ENCODE measurements at places on chromosomes 2 and 18.

GRCh38 chr2:138942466-138942865 is 162.3 kb upstream of the NXPH2 start:
- DNase-seq, result no peak

GRCh38 chr2:391696-392095 is 103.8 kb upstream of the ALKAL2 start:
- DNase-seq, result no peak

DNA sequence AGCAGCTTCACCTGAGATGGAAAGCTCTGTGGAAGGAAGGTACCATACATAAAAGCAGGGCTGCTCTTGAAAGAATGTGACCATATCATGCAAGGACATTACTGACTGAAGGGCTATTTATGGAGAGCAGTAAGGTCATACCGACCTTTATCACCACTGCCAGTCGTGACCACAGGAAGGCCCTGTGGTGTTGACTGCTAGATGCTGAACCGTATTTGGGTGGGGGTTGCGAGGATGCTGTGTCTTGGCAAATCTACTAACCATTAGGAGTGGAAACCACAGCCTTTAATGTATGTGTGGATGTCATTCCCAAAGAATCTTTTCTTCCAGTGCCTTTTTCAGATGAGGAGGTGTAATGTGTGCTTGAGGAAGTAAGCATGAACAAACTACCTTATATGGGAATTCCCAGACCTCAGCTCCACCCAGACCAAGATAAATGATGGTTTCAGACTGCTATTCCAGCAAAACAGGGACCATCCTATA is 60.8 kb downstream of the LIMS1 start:
- no peak for DNase-seq

GRCh38 chr2:198499539-198499938 is 695.1 kb downstream of the PLCL1 start:
- DNase-seq, result no peak

DNA sequence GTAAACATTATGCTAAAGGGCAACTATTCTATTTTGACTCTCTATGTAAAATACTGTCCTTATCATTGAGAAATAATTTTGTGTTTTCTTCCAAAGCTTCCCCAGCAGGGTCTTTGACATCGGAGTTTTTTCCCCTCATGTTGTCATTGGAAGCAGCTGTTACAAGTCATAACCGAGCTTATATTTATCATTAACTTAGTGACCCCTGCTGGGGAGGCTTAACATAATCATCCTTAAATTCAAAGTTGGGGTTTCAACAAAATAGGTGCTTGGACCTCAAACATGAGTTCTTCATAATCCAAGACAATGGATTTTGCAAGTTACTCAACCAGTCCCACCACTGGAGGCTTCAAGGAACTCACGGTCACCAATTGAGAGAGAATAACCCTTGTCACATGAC is 330.9 kb downstream of the DCC start:
- DNase-seq, result no peak

GRCh38 chr18:2545155-2545554 is 26.1 kb downstream of the METTL4 start:
- no peak for DNase-seq

GRCh38 chr2:52929412-52929811 is 838.2 kb upstream of the CHAC2 start:
- DNase-seq, result no peak

DNA sequence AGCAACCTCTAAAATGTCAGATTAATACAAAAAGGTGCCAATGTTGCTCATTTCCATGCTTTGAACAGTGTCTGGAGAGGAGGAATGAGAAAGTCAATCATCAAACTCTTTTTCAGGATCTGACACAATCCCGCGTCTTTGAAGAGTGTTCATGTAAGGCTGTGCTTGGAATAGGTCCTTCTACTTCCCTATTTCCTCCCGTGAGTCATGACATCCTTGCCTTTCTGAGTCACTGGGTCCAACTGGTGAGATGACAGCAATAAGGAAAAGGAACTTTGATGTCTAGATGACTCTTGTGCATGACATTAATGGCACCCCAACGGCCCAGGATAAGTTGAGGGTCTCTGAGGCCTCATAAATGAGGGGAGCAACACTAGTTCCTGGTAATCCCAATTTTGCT is 109.0 kb upstream of the CELF4 start:
- no peak for DNase-seq

GRCh38 chr2:36060133-36060532 is 295.4 kb upstream of the CRIM1 start:
- DNase-seq, result no peak

GRCh38 chr18:617970-618504 is 21.2 kb downstream of the CLUL1 start:
- no peak for DNase-seq

DNA sequence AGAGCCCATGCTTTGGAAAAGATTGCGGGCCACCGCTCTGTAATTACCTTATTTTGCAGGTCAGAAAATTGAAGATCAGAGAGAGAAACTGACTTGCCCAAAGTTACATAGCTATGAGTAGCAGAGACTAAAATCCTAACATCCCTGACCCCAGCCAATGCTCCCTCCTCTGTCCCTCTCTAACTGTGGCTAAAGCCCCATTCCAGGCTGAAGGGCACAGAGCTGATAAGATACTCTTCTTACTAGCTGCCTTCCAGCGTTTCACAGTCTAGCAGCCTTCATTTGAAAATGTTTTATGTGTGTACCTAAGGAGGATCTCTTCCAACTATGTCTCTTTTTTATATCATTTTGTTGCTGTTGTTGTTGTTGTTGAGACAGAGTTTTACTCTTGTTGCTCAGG is 81.4 kb upstream of the LRATD1 start:
- no peak for DNase-seq

DNA sequence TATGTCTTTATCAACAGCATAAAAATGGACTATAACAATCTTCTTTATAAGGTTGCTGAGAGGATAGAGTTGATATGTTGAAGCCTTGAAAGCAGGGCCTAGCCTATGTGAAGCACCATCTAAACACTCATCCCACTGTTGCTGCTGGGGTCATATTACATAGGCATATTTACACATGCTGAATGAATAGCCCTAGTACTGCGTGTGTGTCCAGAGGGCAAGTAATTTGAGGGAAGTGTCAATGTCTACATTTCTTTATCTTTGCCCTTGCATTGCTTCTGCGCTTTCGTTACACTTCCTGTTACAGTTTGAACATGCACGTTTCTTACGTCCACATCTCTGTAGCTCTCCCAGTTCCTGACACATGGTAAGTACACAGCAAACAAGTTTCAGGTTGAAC is 280.3 kb upstream of the ATP5MC3 start:
- no peak for DNase-seq

DNA sequence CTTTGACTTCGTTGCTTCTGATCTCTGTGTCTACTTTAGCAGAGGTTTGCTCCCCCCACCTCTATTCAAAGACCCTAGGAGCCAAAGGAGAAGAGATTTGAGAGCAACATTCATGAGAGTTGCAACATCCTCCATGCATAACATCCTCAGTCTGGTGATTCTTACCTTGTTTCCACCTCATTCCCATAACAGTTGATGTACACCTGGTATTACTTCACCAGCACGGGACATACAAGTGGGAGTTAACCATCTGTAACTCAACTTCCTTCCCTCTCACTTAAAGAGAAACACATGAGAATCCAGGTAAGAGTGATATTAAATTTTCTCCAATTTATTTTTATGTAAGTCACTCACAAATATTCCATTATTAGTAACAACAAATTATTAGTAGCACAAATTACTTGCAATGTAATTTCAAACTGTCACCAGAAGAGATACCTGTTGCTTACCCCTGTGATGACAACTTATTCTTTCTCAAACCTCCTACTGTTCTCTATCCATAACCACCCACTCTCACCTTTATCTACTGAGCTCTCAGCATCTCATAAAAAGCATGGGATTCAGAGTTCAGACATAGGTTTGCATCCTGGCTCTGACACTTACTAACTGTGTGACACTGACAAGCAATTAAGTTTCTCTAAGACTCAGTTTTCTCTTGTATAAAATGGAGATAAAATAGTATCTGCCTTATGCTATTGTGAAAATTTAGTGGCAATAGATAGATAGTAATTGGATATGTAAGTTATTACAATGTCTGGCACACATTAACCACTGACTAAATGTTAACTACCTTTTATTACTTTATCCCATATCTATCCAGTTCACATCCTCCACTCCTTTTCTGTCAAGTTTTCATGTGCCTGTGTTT is 184.6 kb upstream of the SRD5A2 start:
- DNase-seq, result no peak

GRCh38 chr18:12460874-12461273 is 53.1 kb downstream of the PRELID3A start:
- DNase-seq, result no peak

- no peak for DNase-seq
Measured at GRCh38 chr2:197934261-197934933, 130.0 kb downstream of the PLCL1 start.

GRCh38 chr2:86338778-86339295 is 1.4 kb upstream of the REEP1 start:
- no peak for DNase-seq

DNA sequence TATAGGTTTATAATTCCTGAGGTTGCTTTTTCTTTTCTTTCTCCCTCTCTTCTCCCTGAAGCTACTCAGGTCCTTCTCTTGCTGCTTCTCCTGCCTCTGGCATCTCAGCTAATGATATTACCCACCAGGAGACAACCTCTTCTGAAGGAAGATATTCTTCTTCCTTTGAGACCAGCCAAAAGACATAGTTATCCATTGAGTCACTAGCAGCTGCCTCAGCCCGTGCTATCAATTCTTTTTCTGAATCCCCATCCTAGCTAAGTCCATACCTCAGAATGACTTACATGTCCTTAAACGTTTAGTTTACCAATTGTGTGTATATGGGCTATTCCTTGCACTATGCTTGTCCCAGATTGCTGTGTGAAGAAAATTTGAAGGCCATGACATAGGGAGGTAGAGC is 25.0 kb upstream of the RNF103 start:
- DNase-seq, result no peak

DNA sequence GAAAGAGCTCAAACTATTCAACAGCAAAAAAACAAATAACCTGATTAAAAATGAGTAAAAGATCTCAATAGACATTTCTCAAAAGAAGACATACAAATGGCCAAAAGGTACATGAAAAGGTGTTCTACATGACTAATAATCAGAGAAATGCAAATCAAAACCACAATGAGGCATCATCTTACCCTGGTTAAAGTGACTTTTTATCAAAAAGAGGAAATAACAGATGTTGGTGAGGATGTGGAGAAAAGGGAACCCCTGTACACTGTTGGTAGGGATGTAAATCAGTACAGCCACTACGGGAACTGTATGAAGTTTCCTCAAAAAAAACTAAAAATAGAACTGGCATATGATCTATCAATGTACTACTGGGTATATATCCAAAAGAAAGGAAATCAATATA is 39.8 kb upstream of the TMEM163 start:
- no peak for DNase-seq

DNA sequence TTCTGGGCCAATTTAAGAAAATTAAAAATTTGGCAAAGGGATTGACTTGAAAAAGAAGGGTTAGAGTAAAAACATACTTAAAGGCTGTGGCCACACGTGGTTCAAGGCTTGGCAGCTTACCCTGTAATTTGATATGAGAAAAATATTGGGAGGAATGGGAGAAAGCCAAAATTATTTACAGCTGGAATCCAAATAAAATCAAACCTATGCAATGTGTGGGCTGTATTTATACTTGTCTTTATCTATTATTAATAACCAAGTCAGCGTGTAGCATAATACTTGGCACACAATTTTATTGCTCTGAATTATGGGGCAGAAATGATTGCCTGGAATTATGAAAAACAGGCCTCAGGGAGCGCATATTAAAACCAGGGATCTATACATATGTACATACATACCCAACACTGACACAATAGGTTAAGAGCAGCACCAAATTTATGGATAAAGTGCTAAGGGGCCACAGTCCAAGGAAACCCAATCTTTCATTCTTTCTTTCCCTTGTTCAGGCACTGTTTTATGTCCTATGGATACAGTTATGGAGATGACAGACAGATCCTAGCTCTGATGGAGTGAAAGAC is 35.6 kb downstream of the FAM124B start:
- DNase-seq, result no peak

DNA sequence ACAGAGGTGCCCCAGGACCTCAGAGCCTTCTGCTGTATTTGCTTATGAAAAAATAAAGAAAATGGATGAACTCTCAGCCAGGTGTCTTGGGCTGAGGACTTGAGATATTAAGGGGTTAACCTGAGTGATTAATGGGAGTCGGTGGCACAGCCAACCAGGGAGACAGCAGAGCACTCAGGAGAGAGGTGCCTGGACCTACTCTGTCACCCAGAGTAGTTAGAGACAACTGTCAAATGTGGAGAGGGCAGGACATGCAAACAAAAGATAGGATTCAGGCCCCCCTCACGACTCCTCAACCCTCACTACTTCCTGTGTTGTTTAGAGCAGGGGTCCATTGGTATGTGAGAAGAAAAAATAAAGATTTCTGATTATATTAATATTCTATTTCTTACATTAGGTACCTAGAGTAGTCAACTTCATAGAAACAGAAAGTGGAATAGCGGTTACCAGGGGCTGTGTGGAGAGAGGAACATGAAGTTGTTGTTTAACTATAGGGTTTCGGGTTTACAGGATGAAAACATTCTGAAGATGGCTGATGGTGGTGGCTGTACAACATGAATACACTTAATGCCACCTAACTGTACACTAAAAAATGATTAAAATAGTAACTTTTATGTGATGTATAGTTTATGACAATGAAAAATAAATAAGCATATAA is 28.6 kb upstream of the CETN1 start:
- DNase-seq, result no peak

- no peak for DNase-seq
Measured at GRCh38 chr2:202031246-202031951, 2.3 kb upstream of the FZD7 start.

DNA sequence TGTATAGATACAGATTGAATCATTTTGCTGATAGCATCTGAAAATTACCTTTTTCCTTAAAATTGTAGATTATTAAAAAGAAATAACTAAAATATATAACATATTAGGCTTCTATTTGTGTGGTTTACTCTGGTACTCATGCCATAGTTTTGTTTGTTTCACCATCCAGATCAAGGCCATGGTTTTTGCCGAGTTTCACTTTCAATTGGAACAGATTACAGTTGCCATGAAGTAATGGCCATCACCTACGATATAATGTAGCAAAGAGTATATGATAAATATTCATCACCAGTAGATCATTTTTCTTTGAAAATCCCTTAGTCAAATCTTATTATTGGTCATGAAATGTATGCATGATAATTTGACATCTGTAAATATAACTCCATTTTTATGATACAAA is 11.9 kb upstream of the DNAH7 start:
- DNase-seq, result no peak

DNA sequence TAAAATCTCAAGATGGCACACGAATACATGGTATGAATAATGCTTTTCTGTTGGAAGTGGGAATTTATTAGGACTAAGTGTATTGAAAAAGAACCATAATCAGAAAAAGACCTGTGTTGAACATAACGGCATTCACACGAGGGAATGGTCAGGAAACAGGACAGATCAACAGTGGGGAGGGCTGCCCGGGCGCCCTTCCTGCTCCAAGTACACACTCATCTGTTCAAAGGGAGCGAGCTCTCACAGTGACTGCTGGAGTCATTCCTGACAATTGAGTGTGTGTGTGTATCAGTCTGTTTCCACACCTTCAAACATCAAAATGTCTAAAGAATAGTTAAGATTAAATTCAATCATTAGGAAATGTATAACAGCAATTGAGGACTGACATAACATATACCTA is 167.2 kb downstream of the HDAC4 start:
- DNase-seq, result no peak

GRCh38 chr18:7908681-7909299 is 341.7 kb downstream of the PTPRM start:
- DNase-seq, result no peak

Measured in activated naive CD8-positive, alpha-beta T cell treated with anti-CD3 and anti-CD28 coated beads, Interleukin-2, amount 10 ng/mL, durations not matched to agents 7 days and 5 days (primary cell).